ENCODE measurements at places on chromosomes 3 and 15.

DNA sequence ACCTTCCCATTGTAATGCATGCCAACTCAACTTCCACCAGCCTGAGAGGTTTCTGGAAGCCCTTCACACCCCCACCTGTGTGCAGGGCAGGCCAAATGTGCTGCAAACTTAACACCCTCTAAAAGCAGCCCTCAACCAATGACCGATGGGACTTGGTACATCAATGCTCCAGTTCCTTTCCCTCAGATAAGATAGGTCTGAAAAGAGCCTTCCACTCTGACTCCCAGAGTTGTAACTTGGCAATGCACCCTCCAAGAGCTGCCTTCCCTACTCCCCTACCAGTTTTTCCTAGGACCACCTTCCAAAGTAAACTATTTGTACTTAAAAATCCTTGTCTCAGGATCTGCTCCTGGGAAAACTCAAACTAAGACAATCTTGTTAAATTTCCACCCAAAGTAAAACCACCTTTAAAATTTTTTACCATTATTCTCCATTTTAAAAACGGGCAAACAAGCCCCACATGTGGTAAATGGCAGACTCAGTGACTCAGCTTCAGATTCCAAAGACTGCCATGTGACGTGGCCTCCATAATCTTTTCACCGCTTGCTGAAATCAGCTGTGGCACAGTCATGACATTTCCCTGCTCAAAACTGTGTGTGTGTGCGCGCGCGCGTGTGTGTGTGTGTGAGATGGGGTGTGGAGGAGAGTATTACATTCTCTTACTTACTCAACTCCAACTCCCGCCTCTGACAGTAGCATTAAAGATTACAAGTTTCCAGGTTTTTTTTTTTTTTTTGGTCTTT, 17.2 kb downstream of the RASGRP1 start:
- DNase-seq: no peak

DNA sequence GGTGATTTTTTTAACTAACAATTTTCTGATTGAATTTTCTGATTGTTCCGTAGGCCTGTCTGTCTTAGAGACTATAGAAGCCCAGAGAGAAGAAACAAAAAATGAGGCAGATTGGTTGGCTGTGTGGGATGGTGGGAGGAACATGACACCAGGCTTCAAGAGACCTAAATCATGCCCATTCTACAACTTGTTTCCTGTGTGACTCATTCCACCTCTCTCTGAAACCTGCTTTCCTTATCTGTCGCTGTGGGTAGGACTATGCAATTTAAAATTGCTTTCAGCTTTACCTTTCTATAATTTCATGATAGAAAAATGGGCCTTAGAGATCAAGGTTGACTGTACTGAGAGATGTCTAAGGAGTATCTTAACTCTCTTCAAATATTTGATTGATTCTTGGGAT, 44.5 kb downstream of the OXNAD1 start:
- DNase-seq: no peak

- DNase-seq: no peak
Observed at GRCh38 chr3:130725746-130726145, 20.9 kb downstream of the PIK3R4 start.

DNA sequence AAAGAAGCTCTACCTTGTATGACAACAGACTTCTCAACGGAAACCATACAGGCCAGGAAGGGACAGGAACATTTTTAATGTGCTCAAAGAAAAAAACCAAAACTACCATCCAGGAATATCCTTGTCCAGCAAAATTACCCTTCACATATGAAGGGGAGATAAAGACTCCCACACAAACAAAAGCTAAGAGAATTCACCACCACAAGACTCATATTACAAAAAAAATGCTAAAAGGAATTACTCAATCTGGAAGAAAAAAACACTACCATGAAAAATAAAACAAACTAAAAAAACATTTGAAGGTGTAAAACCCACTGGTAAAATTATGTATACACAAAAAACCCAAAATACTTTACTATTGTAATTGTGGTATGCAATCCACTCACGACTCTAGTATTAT, 57.2 kb downstream of the DLG1 start:
- no peak for DNase-seq

DNA sequence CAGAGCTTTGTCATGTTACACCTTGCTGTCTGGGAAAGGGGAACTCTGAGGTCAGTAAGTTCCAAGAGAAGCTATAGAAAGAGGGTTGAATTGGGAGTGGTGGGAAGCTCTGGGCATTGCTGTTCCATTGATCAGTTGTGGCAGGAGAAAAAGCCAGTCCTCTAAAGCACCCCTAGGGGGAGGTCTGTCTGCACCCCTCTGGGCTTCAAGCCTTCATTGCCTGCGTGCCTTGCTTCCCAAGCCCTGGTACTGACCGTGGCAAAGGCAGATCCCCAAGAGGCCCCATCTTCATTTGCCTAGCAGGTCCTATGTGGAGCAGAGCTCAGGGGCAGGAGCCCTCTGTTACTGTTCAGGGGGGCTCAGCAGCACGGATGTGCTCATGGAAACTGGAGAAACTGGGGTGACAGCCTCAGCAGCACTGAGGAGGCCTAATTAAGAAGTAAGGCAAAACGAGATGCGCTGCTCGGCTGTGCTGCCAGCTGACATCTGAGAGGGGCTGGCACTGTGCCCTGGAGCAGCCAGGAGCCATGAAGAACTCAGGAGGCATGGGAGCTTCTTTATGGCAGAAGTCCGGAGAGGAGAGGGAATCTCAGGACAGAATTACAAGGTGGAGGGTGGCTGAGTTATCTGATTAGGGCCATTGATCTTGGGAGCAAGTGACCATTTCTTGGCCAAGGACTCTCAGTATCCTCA, 270.9 kb downstream of the RPLP1 start:
- no peak for DNase-seq

- DNase-seq: no peak
Observed at GRCh38 chr3:37466660-37467359, 292.4 kb upstream of the LRRFIP2 start.

DNA sequence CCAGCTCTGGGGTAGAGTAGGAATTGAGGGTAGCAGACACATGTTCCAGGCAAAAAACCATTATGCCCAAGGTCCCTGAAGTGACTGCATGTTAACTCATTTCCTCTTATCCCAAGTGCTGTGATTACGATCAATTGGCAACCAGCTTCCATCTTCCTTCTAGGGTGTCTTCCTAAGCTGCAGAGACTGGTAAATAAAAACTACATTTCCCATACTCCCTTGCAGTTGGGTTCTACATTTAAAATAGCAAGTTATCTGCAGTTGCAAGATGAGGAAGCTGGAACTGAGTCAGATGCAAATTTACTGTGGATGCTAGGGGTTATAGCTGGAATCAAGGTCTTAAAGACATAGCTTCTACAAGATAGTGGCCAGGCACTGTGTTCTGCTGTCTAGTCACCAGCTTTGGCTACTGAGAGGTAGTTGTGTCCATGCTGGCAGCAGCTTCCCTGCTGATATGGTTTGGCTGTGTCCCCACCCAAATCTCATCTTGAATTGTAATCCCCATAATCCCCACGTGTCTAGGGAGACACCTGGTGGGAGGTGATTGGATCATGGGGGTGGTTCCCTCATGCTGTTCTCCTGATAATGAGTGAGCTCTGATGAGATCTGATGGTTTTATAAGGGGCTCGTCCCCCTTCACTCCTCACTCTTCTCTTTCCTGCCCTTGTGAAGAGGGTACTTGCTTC, 51.3 kb upstream of the FBN1 start:
- DNase-seq: no peak

- no peak for DNase-seq
Observed at GRCh38 chr3:46325645-46326300, 28.1 kb upstream of the CCR2 start.

- DNase-seq: no peak
Observed at GRCh38 chr3:12159227-12159601, 502 bp upstream of the TIMP4 start.

DNA sequence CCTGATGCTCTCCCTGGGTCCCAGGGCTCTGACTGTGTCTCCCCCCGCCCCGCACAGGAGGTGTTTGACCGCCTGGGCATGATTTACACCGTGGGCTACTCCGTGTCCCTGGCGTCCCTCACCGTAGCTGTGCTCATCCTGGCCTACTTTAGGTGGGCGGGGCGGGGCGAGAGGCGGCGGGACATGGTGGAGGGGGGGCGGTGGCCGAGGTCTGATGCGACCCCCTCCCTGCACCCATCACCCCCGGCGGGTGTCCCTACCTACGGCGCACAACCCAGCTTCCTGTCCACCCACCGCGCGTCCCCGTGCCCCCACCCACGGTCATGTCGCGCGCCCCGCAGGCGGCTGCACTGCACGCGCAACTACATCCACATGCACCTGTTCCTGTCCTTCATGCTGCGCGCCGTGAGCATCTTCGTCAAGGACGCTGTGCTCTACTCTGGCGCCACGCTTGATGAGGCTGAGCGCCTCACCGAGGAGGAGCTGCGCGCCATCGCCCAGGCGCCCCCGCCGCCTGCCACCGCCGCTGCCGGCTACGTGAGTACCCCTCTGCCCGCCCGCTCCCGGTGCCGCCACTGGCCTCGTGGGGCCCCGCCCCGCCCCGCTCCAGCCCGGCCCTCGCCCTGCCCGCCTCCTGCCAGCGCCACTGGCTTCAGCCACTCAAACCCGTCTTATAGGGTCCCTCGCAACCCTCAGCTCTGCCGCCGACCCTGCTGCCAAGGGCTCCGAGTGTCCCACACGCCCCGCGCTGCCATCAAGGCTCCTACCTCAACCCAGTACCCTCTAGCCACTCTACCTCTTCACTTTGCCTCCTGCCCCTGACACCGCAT, 21.0 kb downstream of the PTH1R start:
- DNase-seq: no peak

GRCh38 chr15:42102646-42103235, 8.4 kb upstream of the PLA2G4D start:
- no peak for DNase-seq

- DNase-seq: no peak
Observed at GRCh38 chr3:126620738-126621137, 34.2 kb downstream of the TXNRD3 start.

DNA sequence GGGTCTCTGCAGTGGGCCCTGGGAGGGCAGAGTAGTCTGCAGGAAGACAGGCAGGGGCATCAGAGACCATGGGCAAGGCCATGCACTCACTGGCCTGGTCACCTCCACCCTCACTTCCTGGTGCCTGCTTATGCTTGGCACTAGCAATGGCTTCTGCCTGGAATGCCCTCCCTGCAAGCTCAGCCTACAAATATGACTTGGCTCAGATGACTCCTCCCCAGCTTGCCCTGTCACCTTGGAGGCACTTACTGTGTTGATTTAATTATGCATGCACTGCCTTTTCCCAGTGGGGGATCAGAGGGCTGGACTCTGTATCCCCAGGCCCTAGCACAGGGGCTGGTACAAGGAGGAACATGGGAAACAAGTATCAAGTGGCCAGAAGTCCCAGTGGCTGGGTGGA, 7.8 kb downstream of the C3orf18 start:
- no peak for DNase-seq

- DNase-seq: no peak
Observed at GRCh38 chr3:196736670-196737374, 2.8 kb upstream of the PAK2 start.

DNA sequence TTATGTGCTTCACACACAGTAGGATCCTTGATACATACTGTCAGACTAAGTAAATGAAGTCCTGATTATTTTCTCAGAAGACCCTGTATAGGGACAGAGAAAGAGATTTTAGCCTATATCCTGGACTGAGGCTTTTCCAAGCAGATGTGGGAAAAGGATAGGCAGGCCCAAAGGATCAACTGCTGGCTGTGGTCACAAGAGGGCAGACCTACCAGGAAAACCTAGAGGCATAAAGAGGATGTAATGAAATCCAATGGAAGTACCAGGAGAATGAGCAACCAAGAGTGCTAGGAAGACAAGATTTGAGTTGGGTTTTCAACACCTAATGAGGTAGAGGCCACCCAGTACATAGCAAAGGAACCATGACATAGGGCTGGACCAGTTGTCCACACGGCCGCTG, 23.1 kb downstream of the DCLK3 start:
- DNase-seq: no peak

- no peak for DNase-seq
Observed at GRCh38 chr3:46971151-46971550, 5.4 kb downstream of the CCDC12 start.

DNA sequence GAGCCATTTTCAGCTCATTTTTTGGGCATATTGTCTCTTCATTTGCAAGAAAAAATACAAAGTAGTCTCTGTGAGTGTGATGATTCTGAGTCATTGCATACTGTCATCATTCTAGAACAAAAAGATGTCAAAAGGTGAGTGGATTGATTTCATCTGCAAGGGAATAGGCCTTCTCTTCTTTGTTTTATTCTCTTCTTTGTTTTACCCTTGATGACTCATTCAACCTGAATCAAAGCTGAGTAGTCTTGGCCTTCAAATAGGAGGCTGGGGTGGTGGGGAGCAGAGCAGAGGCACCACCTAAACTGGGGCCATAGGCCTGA, 25.4 kb downstream of the CYP19A1 start:
- DNase-seq: no peak

GRCh38 chr3:70501561-70501960, 189.1 kb upstream of the MDFIC2 start:
- no peak for DNase-seq

DNA sequence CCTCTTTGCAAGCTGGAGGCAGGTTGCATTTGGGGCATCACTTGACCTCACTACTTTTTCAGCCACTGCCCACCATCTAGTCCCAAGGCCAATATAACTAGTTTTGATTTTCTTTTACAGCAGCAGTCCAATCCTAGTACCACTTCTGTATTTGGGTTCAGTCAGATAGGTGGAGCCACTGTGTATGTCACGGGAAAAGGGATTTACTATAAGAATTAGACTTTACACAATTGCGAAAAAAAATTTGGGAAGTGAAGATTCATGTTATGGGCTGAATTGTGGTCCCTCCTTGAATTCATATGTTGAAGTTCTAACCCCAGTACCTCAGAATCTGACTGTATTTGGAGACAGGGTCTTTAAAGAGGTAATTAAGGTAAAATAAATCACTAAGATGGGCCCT, 37.4 kb upstream of the NMNAT3 start:
- DNase-seq: no peak

- DNase-seq: no peak
Observed at GRCh38 chr3:20101041-20101440, 60.8 kb downstream of the KAT2B start.

DNA sequence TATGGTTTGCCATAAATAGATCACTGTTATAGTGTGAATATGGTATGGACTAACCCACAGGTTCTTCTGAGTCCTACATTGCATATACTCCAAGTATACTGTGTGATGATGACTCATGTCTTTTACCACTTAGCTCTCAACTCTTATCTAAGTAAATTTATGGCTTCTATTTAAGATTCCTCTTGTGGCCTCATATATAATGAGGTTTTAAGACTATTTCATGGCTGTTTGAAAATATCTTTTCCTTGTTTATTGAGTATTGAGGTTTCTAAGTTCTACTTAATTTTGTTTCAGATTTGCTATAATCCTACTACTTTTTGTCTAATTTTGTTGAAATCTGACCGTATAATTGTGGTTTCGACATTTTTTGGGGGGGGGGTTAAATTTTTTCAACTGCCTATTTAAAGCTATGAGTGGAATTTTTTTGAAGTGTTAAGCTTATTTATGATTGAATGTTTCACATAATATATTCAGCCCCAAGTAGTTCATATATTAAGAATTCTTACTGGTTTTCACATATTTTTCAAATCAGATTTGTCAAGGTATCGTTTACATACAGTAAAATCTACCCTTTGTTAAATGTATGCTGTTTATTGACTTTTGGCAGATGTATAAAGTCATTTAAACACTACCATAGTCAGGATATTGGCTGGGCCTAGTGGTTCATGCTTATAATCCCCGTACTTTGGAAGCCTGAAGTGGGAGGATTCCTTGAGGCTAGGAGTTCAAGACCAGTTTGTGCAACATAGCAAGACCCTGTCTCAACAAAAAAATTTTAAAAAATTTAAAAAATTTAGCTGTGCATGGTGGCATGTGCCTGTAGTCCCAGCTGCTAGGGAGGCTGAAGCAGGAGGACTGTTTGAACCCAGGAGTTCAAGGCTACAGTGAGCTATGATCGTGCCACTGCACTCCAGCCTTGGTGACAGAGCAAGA, 11.7 kb downstream of the SLC25A36 start:
- DNase-seq: no peak
